ENCODE measurements at places on chromosomes 7 and 10.

GRCh38 chr10:121112579-121113384 lies 261.6 kb downstream of the WDR11 start:
- DNase-seq: no peak

DNA sequence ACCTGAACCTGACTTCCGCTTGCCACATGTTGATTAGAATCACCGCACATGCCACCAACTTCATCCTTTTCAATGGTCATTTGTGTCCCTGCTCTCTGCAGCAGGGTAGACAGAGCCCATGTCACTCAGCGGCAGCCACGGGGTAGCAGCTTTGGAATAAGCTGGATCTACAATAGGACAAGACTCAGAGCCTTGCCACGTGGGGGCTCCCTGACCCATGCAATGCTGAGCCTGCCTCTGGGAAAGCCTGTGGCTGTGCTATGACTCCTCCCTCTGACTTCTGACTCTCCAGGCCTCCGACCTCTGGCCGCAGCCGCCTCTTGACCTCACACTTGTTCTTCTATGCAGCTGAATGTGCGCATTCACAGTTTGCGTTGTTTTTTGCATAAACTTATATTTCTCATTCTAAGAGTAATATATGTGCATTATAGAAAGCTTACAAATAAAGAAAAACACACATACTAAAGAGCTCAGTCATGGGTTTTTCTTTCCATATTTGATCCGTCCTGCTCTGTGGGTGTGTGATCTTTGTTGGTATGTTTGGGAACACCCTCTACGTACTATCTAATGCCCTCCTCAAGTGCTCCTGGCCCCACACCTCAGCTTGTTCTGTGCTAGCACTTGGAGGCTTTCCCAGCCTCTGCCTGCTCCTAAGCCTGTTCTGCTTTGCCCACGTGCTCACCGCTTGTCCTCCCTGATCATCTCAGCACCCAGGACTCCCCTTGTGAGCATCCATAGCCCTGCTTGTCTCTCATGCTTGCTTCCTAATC lies 198.0 kb upstream of the MKI67 start:
- peak; percentile 51 for DNase-seq

DNA sequence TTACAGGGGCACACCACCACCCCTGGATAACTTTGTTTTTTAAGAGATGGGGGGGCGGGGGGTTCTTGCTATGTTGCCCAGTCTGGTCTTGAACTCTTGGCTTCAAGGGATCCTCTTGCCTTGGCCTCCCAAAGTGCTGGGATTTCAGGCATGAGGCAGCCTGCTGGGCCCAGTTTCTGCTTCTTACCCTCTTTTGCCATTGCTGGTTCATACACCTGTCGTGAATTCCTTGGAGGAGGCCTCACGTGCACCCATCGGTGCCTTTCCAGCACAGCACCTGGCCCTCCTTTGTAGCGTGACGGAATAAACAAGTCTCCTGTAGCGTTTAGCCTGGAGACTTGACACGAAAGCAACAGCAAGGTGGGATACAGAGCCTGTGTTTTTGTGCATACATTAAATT lies 75.5 kb downstream of the CARD11 start:
- DNase-seq: no peak

GRCh38 chr7:79159040-79159664 lies 294.3 kb downstream of the MAGI2 start:
- no peak for DNase-seq

DNA sequence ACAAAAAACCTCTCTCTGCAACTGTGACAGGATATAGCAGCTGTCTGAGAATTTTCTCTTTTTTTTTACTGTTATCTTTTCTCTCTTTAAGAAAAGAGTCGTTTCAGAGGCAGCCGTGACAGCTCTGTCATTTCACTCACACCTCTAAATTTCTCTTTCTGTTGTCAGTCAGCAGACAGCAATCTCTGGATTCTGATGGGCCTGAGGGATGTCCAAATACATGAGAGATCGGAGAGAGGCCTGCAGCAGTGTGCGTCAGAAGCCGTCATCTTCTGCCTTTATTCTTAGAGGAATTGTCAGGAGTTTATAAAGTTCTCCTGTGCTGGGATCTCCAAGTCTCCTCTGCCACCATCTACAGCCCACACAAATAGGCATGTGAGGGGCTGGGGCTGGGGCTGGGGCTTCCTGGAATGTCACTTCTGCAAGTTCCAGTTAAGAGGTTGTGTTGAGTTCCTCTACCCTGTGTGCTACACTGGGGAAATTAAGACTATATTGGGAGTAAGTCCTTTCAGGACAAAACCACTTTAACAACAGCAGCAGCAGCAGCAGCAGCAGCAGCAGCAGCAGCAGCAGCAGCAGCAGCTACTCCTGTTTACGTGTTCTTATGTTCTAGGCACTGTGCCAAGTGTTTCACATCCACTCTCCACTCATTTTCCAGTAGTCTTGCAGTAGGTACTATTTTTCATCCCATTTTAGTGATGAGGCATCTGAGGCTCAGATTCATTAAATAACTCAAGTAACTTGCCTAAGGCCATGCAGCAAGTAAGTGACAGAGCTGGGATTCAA lies 541.3 kb downstream of the LRMDA start:
- DNase-seq: peak; percentile 25

DNA sequence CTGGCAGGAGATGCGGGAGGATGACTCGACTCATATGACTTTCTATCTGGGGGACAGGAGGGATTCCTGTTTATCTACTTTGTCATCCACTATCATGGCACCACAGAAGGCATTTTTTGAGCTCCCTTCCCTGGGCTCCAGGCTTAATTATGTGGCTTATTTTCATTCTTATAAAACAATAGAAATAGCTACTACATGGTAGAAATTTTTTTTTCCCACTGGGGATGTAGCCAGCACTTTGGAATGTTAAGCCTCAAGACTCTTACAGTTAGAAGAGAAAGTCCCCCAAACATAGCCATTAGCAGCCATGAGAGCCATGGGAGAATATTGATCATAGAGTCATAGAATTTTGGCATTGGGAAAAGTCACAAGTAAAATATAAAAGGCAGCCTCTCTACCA lies 14.6 kb upstream of the FAM180A start:
- DNase-seq: no peak

DNA sequence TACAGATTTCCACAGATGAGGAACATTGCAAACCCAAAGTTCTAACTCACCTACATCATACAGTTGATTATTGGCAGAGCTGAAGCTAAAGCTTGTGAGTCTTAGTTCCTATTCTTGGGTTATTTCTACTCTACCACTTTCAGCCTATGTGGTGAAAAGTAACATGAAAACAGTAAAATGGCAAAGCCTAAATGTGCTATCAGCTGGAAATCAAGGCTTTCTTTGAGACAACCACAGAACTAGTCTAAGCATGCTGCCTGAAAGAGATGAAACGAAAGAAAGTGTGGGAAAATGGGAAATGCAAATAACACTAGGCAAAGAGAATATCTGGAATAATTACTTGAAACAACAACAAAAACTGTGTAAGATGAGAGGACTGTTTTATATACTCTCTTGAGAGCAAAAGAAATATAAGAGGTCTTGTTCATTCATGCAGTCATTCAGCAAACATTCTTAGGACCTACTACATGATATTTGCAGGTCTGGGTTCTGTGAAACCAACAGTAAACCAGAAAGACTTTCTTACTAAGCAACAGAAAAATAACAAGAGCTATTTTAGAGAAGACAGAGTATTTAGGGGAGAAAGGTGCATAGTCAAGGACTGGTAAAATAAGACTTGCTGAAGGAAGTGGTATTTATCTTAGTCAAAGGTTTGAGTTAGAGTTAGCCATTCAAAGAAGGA lies 437.1 kb downstream of the HTR7 start:
- no peak for DNase-seq

- no peak for DNase-seq
Observed at GRCh38 chr10:12490963-12491362, 141.6 kb downstream of the CAMK1D start.

DNA sequence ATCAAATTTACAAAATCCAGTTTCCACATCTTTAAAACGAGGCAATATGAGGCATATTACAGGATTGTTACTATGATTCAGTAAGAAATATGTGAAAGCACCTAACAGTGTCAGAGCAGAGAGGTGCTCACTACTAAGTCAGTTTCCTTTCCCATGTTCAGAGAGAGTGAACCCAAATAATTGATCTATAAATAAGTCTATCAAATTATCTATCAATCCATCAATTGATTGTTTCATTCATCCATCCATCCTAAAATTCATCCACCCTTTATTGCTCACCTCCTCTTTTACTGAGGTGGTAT lies 340.8 kb downstream of the SUGCT start:
- DNase-seq: no peak

GRCh38 chr10:538895-539294 lies 150.6 kb downstream of the DIP2C start:
- DNase-seq: no peak

- no peak for DNase-seq
Observed at GRCh38 chr7:19062216-19062615, 55.2 kb downstream of the TWIST1 start.

DNA sequence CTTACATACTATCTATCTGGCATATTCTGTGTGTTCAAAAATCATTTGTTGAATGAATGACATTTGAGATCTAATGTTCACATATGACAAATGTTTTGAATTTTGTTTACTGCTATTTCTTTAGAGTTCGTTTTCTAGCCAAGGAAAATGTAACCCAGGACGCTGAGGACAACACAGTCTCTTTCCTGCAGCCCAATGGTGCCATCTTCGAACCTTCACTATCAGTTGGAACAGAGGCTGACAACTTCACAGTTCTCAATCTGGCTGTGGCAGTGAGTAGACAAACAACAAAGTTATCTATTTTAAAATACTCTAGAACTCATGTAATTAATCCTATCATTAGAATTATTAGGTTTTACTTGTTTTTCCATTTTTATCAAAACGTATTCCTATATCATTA lies 22.5 kb downstream of the CD36 start:
- DNase-seq: no peak

DNA sequence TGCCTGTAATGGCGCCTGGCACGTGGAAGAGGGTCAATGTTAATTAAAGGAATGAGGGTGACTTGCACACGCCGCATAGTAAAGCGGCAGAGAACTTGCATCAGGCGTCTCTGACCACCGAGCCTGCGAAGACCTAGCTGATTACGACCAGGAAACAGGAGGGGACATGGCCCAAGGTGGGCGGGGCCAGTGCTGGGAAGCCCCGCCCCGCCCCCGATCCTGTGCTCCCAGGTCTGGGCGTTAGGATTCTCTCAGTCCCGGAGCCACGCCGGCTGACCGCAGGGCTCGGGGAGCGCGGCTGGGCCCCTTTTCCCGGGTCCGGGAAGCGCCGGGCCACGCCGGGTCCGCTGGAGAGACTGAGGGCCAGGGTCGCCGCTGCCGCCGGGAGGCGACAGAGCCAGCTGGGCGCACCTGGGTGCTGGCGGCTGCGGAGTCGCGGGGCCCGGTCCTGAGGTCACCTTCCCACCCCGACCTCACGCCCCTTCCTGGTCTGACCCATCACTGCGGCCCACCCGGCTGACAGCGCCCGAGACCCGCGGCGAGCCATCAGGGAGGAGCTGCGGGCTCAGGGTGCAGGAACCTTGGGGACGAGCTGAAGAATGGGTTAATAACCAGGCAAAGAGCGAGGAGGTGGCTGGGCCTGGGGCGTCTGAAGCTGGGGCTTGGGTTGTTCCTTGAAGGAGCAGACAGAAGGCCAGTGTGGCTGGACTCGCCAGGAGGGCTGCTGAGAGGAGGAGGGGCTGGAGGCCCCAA lies 23.0 kb upstream of the GRID1 start:
- DNase-seq: no peak

GRCh38 chr10:119940487-119940886 lies 48.0 kb downstream of the SEC23IP start:
- no peak for DNase-seq

DNA sequence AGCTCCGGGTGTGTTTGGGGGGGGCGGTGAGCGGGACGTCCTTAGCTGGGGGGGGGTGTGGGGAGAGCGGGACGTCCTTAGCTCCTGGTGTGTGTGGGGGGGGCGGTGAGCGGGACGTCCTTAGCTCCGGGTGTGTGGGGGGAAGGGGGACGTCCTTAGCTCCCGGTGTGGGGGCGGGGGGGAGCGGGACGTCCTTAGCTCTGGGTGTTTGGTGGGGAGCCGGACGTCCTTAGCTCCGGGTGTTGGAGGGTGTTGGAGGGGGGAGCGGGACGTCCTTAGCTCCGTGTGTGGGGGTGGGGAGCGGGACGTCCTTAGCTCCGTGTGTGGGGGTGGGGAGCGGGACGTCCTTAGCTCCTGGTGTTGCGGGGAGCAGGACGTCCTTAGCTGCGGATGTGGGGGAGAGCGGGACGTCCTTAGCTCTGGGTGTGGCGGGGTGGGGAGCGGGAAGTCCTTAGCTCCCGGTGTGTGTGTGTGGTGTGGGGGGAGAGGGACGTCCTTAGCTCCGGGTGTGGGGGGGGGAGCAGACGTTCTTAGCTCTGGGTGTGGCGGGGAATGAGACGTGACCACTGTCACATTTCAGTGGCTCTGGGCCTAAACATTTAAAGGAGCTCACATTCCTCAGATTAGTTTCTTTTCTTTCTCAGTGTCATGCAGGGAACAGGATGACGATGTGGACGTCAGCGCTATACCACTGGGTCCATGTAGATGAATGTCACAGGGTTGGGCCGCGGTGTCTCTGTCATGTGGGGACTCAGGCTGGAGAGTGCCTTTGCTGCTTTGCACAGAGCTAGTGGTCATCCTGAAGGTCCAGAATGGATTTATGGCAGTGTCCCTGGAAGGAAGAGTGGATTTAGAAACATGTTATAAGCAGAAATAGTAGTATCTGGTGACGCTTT lies 7.5 kb downstream of the DYNC2I1 start:
- no peak for DNase-seq

DNA sequence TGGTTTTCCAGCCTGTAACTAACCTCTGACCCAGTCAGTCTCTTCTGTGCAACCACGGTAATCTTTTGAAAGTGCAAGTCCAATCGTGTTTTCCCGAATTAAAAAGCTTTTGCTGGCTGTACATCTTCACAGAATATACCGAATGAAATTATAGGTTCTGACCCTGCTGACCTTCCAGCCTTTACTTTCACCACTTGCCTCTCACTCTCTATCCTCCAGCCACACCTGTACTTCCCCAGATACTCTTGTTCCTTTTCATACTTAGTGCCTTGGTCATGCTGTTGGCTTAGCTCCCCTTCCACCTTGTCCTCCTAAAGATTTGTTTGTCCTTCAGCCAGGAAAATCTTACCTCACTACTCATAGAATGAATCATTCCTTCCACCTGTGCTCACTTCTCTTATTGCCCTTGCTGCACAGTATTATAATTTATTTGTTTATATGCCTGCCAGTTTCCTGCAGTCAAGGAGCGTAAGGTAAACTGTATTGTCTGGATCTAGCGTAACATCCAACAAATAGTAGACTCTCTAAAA lies 2.3 kb upstream of the PNPLA8 start:
- DNase-seq: peak; percentile 27
